Stimulated activated CD8-positive, alpha-beta memory T cell treated with anti-CD3 and anti-CD28 coated beads, Interleukin-7, amount 100 ng/mL, for 1 hour (primary cell): ENCODE measurements at places on chromosomes 13 and 19.
A peak's percentile ranks its signal among the peaks of the same experiment; 100 is the strongest.

DNA sequence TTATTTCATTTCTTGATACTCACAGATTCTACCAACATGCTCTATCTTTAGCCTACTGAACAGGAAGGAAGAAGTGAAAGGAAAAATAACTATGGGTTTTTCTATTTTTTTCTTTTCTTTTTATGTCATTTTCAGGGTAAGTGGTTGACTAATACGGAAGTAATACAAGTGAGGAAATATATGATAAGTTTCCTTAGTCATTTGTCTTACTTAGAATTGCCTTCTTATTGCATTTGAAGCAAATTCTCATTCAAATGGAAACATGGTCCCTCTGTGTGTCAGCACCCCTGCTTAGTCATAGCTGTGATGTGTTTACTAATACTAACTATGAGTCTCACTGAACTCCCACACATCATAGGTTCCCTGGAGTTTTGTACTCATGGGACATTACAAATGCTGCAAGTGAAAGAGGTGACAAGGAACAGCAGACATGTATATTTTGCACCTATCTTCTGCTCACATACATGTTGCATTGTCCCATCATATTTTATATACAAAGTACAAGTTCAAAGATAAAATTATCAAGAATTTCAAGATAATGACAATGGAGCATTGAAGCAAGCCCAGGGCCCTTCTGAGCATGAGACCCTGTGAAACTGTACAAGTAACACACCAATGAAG is 60.1 kb downstream of the DCT start:
- DNase-seq, result no peak

GRCh38 chr19:33296488-33296971 is 5.8 kb downstream of the CEBPA start:
- no peak for DNase-seq

DNA sequence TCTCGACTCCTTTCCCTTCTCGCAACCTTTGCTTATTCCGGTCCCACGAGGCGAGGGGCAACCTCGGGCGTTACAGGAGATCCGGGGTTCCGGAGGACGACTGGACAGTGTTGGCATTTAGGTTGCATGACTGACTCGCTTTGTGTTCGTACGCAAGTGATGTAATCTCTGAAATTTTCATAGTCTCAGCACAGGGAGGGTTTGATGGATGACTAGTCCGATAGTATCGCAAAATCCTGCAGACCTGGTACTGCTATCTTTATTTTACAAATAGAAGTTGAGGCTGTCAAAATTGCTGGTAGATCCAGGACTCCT is 342 bp downstream of the DDX49 start:
- no peak for DNase-seq

DNA sequence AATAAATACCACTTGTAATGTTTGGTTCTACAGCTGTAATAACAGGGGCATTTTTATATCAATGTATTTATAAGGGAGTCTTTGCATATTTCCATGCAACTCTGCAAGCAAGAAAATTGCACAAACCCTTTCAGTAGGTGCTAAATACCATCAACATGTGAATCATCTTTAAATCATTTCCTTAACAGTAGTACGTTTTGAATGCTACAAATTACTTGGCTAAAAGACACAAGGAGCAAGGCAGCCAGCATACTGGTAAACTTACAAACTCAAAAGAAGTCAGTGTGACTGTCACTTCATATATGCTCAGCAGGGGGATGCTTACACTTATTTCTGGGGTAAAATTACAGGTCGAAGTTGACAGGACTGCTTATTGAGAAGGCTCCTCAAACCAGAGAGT is 402.4 kb downstream of the EFNB2 start:
- DNase-seq, result no peak

DNA sequence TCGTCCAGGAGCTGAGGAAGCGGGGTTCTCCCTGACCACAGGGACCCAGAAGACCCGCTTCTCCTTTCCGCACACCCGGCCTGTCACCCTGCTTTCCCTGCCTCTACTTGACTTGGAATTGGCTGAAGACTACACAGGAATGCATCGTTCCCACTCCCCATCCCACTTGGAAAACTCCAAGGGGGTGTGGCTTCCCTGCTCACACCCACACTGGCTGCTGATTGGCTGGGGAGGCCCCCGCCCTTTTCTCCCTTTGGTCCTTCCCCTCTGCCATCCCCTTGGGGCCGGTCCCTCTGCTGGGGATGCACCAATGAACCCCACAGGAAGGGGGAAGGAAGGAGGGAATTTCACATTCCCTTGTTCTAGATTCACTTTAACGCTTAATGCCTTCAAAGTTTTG is 18.9 kb downstream of the VASP start:
- DNase-seq, result no peak

GRCh38 chr13:74203576-74203975 is 69.4 kb upstream of the KLF12 start:
- no peak for DNase-seq

DNA sequence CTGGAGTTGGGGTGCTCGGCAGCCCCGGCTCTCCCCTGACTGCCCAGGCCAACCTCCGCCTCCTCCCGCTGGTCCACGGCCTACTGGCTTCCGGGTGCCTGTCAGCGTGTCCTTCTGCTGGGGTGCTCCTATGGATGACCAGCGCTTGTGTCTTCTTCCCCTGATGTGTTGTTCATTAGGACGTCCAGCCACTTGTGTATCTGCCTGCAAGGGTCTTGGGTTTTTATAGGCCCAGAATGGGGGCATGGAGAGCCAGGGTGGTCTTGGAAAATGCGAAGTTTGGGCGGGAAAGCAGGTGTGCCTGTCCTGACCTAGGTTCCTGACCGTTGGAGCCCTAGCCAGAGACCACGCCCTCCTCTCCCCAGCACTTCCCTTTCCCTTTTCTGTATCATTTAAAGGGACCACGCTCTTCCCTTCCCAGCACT is 139.8 kb downstream of the SLITRK5 start:
- no peak for DNase-seq

DNA sequence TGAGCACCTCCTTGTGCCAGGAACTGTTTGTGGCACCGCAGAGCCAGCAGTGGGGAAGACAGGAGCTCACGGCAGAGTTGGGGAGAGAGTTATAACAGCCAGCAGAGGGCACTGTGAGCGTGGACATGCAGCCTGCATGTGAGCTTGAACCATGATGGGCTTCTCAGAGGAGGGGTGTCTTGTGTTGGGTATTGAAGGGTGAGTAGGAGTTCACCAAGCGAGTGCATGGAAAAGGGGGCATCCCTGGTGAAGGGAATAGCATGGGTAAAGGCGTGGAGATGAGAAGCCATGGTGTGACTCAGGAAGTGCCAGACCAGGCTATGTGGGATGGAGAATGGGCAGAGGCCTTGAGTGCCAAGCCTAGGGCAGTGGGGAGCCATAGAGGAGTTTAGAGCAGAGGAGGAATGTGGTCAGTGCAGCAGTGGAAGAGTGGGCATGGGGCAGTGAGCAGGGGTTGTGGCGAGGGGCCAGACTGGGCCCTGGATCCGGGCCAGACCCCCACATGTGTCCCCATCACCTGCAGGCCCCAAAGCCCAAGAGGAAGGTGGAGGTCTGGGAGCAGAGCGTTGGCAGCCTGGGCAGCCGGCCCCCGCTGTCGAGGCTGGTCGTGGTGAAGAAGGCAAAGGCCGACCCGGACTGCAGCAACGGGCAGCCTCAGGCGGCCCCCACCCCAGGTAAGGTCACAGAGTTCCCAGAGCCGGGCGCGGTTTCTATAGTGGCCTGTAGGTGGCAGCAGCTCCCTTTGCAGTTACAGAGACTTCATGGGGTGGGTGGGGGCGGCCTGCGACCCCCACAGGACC is 11.8 kb upstream of the SHD start:
- peak; percentile 45 for DNase-seq

DNA sequence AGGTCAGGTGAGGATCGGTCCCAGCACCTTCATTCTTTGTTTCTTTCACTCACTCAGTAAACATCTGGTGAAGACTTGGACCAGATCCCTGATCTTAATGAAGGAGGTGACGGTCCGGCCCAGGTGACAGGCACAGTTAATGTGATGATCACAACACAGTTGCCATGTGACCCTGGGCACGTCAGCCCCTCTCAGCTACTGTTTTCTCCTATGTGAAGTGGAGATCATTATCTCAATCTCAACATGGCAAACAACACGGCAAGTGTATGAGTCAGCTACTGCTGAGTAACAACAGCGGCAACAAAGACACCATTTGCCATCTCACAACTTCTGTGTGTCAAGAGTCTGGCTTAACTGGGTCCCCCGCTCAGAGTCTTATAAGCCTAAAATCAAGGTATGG is 74.6 kb downstream of the GNG7 start:
- no peak for DNase-seq

DNA sequence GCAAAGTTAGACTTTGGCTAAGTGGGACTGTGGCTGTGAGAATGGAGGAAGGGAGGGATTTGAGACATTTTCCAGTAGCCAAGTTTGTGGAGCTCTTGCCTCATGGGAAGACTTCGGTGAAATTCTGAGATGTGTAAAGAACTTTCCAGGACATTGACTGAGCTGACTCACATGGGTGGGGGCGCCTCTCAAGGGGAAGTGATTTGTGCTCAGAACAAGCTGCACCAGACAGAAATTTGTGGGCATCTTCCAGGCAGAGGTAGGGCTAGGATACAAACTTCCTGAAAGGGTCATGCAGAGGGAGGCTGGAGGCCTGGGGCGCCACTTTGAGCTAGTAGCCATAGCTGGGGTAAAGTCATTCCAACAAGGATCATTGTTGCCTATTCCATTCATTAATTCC is 9.8 kb upstream of the SIGLEC10 start:
- no peak for DNase-seq

- DNase-seq, result no peak
These were observed 87.6 kb downstream of the CAB39L start for GRCh38 chr13:49356223-49356622.

DNA sequence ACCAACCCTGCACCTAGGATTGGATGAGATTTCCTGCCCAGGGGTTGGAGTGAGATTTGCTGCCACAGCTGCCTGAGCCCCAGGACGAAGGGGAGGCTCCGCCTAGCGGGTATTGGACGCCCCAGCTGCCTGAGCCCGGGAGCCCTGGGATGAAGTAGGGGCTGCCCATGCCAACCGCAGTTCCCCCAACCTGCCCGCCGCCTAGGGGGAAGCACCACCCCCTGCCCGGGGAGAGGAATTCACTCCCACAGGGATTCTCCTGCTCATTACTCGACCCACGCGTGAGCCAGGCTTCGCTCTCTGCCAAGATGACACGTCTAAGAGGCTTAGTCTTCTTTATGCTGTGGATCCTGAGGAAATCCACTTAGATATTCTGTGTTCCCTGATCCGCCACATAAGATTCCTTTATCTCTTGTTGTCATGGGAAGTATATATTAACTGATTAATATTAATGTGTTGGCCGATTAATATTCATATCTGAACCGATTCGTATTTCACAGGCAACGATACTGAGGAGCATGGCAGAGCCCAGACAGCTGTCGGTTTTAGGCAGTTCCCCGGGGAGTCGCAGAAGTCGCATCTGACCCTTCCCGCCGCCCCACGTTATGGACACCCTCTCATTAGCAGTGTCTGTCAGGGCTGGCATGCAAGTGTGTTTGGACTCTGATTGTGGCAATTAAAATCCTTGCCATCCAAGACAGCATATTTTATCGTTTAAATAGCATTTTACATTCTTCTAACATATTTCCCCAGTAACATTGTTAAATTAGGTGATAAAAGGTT is 44.5 kb upstream of the KCTD15 start:
- DNase-seq, result no peak
